ENCODE measurements at places on chromosomes 4 and X.

DNA sequence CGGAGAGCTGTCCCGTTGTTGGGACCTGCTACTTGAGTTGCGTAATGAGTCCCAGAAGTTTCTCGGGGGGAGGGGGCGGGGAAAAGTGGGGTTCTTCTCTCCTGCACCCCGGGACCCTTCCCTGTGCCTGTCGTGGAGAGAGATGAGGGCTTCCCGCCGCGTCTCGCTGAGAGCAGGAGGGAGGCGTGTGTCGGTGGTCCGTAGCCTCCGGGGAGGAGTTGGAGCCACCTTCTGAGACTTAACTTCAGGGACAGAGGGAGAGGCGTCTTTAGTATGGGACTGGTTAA lies 698 bp downstream of the AFF1 start:
- no peak for DNase-seq

DNA sequence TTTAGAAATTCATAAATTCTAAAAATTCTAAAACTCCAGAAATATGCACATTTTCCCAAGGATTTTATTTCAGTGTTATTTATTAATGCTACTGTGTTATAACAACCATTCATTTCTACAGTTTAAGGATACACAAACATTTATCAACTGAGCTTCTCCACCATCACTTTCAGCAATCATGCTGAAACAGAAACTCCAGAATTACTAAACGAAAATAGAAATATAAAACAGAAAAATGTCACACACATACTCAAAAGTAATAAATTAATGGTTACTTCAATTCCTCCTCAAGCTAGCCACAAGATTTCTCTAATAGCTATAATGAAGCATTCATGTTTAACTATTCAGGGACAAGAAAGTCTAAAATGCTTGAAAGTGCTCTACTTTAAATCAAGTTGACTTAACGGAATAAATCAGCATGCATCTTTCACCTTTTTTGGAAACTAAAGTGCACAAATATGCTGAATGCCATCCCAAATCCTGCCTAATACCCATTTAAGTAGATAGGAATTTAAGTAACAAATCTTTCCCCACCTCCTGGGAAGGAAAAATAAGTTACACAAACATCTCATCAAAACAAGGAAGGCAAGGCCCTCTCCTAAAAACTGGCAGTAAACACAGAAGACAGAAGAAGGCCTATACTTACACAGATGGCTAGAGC lies 563 bp downstream of the FAM13A start:
- DNase-seq: no peak

DNA sequence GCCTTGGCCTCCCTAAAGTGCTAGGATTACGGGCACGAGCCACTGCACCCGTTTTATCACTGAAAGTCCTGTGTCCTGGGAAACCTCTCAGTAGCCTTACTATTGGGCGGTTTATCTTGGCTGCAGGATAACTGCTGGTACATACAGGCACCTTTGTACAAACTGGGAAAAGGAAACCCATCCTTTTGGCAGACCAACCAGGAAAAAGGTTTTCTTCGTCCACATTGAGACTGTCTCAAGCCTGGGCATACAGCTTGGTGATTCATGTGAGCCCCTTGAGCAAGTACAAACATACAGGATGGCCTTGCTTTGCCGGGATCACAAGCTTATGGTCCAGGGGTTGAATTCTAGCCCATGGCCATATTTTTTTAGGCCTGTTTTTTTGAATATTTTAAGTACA lies 32.8 kb downstream of the RWDD4 start:
- no peak for DNase-seq

- no peak for DNase-seq
These were observed 34.9 kb downstream of the GNL3L start for GRCh38 chrX:54564936-54565335.

- no peak for DNase-seq
These were observed 102.2 kb downstream of the SPCS3 start for GRCh38 chr4:176422001-176422400.

- peak; percentile 20 for DNase-seq
These were observed 833 bp downstream of the FGD1 start for GRCh38 chrX:54494989-54495813.

- DNase-seq: no peak
These were observed 65.5 kb downstream of the ZNF81 start for GRCh38 chrX:47902161-47902560.

- DNase-seq: no peak
These were observed 45.6 kb downstream of the PDHA1 start for GRCh38 chrX:19389227-19389845.

DNA sequence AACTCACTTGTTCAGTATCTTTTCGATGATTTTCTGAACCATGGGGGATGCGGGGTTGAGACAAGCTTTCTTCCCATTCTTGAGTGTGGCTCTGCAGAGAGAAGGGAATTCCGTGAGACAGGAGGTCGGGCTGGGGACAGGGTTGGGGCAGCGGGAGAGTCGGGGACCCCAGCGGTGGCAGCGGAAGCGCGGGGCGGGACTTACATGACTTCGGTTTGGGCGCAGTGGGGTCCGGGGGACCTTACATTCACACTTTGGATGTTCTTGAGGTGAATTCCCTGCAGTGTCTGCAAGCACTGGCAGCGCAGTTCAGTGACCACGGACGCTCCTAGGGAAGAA lies 434 bp downstream of the CXCL3 start:
- DNase-seq: peak; percentile 16

- DNase-seq: no peak
These were observed 143.9 kb downstream of the PJA1 start for GRCh38 chrX:69021141-69021960.

DNA sequence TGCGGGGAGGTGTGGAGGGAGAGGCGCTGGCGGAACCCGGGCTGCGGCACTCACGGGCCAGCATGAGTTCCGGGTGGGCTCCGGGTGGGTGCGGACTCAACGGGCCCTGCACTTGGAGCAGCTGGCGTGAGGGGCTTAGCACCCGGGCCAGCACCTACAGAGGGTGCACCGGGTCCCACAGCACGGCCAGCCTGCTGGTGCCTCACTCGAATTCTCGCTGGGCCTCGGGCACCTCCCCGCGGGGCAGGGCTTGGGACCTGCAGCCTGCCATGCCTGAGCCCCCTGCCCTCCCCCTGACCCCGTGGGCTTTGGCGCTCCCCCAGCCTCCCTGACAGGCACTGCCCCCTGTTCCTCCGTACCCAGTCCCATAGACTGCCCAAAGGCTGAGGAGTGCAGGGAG lies 10.8 kb upstream of the CAMK2D start:
- DNase-seq: no peak

DNA sequence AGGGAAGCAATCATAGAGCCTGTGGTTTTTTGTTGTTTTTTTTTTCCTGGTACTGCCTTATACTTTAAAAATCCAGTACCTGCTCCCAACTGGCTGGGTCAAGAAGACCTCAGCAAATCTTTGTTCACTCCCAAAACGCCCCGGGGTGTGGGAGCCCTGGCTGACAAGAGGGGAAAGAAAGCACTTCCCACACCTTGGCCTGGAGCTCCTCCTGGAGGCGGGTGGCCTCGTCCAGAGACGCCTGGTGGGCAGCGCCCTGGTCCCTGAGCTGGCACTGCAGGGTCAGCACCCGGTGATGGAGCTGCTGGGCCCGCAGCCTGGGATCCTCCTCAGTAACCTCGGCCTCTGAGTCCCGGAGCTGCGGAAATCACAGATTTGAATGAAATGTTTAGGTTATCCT lies 38.2 kb downstream of the C4orf50 start:
- DNase-seq: peak; percentile 91

DNA sequence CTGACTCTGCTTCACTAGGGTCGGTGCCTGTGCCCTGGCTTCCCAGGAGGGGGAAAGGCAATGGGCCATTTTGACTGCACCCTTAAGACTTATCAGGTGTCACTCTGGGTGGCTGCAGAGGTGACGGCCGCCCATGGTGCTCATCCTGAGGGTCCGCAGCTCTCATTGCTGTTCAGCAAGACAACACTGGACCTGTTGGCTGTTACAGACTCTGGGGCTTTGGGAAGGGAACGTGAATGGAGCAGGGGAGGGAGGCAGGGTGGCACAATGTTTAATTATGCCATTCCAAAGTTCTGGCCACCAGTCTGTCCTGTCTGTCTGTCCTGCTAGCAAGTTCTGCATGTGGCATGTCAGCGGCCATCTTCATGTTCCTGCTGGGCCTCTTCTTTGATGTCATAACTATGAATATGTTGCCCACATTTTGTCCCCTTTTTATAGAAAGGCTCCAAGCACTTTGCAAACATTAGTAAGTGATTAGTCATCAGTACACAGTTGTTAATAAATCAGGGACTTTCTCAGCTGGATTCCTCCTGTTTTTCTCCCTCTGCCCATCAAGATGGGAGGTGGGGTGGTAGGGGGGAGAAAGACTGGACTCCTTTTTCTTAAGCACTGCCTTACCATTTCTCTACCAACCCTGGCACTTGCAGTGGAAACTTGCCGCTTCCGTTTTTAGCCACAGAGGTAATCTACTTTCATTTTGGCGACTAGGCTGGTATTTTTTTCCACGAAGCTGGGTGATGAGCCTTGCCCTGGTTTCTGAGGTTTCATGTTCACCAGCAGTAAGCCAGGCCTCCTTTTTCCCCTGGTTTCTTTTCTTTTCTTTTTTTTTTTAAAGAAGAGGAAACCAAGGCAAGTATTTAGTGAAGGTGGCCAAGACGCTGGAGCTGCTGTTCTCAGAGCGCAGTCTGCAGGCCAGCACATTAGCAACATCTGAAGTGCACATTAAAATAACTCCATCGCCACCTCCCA lies 88.6 kb upstream of the TRIM2 start:
- DNase-seq: no peak

DNA sequence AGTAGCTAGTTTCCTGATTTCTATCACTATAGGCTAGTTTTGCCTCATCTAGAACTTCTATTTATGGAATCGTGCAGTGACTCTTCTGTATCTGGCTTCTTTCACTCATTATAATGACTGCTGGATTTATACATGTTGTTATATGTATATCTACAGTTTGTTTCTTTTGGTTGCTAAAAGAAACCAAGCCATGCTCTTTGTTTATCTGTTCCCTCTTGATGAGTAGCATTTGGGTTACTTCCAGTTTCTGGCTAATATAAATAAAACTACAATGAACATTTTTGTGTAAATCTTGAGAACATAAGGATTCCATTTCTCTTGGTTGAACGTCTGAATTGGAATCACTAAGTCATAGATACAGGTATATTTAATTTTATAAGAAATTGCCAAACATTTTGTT lies 73.9 kb downstream of the ARHGAP24 start:
- no peak for DNase-seq

DNA sequence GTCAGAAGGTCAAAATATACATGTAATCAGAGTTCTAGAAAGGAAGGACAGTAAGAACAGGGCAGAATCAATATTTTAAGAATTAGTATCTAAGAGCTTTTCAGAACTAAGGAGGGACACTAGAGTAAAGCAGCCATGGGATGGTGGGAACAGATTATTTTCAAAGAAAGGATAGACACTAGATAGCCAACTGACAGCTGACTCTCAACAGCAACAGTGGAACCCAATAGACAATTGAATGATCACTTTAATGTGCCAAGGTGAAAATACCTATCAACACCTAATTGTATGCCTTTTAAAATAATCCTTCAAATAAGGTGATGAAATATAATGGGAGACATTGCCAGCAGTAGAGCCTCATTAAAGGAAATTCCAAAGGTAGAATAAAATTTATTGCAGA lies 26.5 kb upstream of the CCDC160 start:
- no peak for DNase-seq

DNA sequence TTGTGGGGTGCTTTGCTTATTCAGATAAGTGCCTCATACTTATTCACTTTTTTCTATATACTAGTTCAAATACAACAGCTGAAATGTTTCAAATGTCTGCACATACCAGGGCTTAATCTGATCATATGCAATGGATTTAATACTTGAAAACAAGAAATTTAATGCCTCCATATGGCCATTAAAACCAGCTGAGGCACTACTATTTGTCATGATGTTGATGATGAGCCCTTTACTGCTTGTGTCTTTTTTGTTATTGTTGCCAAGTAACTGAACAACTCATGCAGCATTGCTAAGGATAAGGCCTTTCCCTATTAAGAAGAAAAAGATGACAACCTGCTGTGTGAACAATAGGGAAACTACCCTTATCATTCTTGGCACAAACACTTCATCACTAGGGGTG lies 52.5 kb downstream of the MAGEB10 start:
- DNase-seq: no peak

GRCh38 chr4:10666616-10667015 lies 18.0 kb downstream of the CLNK start:
- no peak for DNase-seq

GRCh38 chr4:80183250-80184052 lies 13.9 kb upstream of the PRDM8 start:
- DNase-seq: peak; percentile 68

DNA sequence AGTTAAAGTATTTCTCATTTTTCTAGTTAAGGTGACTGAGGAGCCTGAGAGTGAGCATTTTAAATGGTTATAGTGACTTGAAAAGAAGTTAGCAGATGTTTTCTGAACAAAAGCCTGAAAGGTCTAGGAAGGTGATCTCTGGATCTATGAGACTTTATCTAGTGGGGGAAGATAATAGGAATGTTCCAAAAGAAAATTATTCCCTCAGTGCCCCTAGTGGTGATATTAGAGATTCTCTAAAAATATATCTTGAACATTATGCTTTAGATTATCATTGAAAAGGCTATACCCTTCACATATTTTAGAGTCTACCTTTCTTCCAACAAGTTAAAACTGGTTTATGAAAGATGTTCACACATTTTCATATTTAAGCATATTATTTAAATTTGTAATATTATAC lies 69.0 kb upstream of the SPANXN1 start:
- no peak for DNase-seq

DNA sequence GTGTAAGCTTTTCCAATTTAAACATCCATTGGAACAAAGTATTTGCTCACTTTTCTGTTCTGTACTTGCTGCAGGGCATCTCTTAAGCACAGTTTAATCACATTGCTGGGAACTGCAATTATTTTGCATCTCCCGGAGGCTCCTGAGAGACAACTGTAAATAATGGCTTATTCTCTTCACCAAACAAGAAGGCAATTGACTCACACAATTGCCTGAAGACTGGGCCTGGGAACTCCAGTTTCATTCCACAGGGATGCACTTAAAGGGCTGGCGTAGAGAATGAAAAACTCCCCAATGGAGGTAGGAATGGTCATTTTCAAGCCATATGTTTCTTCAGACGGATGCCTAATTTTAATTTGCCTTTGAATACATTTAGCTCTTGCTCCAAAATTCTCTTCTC lies 29.5 kb downstream of the TFDP3 start:
- DNase-seq: no peak

DNA sequence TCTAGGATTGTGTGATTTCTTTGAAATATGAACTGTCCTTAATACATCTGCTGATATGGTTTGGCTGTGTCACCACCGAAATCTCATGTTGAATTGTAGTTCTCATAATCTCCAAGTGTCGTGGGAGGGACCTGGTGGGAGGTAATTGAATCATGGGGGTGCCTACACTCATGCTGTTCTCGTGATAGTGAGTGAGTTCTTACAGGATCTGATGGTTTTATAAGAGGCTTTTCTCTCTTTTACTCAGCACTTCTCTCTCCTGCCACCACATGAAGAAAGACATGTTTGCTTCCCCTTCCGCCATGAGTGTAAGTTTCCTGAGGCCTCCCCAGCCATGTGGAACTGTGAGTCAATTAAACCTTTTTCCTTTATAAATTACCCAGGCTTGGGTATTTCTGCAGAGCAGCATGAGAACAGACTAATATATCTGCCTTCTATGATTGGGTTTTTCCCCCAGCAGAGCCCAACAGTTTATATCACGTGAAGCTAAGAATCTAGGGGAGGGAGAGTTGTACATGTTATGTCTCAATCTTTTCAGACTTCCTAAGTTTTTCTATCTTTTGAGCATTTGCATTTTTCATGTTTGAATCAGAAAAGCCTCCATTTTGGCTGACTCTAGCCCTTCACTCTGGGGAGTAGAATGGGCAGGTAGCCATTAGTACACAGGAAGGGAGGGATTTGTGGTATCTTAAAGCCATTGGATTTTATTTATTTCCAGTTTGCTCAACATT lies 58.9 kb downstream of the PLAC1 start:
- DNase-seq: no peak

Data from WERI-Rb-1 (cell line).